Kasumi-1 (cell line): ENCODE measurements at places on chromosomes 3 and 15.

- DNase-seq, result no peak
Measured at GRCh38 chr3:47024932-47025331, 45.5 kb downstream of the NBEAL2 start.

DNA sequence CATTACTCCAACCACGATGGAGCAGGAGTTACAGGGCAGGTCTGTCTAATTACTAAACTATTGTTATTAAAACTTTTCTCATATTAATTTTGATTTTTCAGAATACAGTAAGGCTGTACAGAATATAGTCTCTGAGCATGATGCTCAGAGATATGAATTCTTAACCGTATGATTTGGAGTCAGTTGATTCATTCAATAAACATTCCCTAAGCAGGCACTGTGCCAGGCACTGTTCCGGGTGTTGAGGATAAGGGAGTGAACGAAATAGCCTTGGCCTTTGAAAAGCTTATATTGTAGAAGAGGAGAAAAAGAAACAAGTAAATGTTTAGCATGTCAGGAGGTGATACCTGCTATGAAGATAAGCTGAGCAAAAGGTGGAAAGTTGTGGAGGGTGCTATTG, 187.3 kb downstream of the KCNAB1 start:
- DNase-seq, result no peak

GRCh38 chr3:191085091-191085490, 114.0 kb upstream of the OSTN start:
- DNase-seq, result no peak

DNA sequence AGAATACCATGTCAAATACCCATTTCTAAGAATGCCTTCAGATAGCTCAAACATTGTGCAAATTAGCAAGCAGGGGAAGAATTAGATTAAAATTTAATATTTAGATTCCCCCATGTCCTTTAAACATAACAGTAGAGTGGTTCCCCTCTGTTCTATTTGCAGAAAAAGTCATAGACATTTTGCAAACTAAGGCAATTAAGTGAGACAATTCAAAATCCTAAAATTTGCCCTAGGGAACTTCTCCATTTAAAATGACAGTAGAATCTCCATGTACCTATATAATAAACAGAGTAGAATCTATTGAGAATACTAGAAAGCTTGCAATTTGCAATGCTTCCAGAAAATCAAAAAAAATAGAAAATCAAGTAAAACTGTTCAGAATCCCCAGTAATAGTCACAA, 340.6 kb downstream of the TBL1XR1 start:
- DNase-seq, result no peak

- no peak for DNase-seq
Measured at GRCh38 chr3:193509103-193509965, 45.4 kb downstream of the ATP13A4 start.

- no peak for DNase-seq
Measured at GRCh38 chr3:188188911-188189310, 35.0 kb downstream of the LPP start.

- no peak for DNase-seq
Measured at GRCh38 chr3:195754906-195755305, 34.1 kb downstream of the MUC20 start.

GRCh38 chr3:7787871-7788828, 713.5 kb upstream of the LMCD1 start:
- DNase-seq, result no peak

- DNase-seq, result no peak
Measured at GRCh38 chr15:72907733-72908132, 124.2 kb upstream of the ADPGK start.

- DNase-seq, result no peak
Measured at GRCh38 chr3:51471775-51472652, 27.8 kb downstream of the DCAF1 start.

DNA sequence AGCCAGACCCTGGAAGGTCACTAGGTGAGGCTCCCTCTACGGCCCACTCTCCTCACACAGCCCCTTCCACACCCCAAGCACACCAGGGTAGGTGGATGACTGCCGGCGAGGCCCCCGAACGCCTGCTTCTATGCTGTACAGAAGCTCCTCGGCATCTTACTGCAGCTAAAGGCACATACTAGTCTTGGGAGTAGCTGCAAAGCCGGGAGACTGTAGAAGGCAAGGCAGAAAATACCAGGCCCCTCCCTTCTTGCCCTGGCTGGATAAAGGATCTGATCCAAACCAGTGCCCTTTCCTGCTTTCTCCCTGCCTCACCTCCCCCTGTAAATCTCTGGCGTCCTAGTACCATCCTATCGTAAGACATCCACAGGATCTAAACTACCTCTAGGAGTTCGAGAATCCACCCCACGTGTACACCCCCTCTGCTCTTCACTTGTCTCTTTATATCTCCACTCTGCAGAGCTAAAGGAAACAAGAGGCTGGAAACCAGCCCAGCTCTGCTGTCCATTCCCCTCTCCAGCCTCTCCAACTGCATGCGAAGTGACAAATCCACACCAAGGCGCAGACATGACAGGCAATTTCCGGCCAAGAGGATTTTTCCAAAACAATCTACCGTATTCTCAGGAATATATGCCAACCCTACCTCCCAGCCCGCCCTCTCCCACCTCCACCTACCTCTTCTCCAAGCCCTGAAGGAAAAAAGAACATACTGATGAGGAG, 11.8 kb downstream of the TNK2 start:
- DNase-seq, result peak; percentile 38

DNA sequence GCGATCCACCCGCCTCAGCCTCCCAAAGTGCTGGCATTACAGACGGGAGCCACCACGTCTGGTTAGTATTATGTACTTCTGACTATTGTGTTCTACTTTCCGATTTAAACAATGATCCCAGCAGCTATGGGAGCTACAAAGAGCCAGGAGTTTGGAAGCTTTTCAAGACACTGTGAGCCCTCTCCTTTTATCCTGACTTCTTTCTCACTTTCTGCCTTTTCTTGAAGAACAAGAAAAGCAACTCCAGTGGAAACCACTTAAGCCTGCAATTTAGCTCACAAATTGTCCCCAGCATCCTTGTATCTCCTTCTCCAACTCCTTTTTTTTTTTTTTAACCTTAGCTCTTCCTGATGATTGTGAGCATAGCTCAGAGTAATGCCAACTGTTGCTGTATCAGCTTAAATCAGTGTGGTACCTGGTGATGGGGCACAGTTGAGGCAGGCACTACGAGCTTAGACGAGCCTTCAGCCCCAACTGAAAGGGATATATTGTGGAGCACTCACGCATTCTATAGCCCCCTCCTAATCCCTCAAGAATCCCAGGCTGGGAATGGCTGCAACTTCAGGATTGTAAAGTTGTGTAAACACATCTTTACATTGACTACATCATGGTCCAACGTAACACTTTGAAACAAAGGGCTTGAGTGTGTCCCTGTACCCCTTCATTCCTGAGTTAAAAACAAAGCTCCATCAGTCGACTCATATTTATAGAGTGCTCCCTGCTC, 677.0 kb downstream of the FHIT start:
- DNase-seq, result no peak

GRCh38 chr15:77824361-77825251, 191.9 kb upstream of the LINGO1 start:
- DNase-seq, result no peak

DNA sequence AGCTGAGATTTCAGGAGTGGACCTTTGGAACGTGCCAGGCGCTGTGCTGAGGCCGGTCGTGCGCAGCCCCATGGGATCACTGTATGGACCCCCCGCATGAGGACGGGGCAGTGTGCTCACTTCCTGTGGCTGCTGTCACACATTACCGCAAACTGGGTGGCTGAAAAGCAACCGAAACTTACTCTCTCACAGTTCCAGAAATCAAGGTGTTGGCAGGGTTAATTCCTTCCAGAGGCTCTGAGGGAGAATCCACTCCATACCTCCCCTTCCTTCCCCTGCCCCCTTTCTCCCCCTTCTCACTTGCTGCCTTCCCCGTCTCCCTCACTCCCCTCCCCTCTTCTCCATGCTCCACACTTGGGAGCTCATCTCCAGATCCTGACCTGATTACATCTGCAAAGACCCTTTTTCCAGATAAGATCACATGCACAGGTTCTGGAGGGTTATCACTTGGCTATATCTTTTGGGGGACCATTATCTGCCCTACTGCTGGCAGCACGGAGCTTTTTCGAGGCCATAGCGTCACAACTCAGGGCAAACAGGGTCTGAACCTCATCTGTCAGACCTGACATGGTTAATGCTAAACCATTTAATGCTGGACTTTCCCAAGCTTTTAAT, 41.2 kb downstream of the KLF13 start:
- DNase-seq, result no peak

GRCh38 chr15:58437531-58438105, 5.8 kb downstream of the LIPC start:
- no peak for DNase-seq
